ENCODE measurements at places on chromosomes 7 and 10.

GRCh38 chr7:28725911-28726310 lies 232.2 kb downstream of the TRIL start:
- DNase-seq: no peak

GRCh38 chr7:39271402-39271801 lies 293.7 kb downstream of the POU6F2 start:
- no peak for DNase-seq

GRCh38 chr10:42645103-42645502 lies 6.7 kb upstream of the ZNF33B start:
- no peak for DNase-seq

DNA sequence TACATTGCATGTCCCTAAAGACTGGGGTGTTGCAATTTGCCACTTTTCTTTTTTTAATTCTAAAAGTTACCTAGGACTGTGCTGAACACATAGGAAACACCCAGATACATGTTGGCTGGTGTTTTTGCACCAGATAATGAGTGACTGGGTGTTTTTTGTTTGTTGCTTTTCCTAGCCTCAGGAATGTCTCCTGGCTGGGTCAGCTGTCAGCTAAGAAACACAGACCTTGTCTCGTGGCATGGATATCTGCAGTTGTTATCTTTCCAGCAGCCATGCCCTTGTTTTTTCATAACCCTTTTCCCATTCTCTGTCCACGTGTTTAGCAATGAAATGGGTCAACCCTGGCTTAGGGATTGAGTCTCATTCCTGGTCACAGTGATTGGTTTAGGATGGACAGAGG lies 433.9 kb upstream of the ZMIZ1 start:
- DNase-seq: no peak

GRCh38 chr10:359093-359492 lies 223.8 kb downstream of the ZMYND11 start:
- DNase-seq: no peak

- no peak for DNase-seq
These were observed 60.0 kb upstream of the ORC5 start for GRCh38 chr7:104267701-104268368.

GRCh38 chr10:92839191-92840085 lies 8.9 kb upstream of the EXOC6 start:
- DNase-seq: peak; percentile 23

DNA sequence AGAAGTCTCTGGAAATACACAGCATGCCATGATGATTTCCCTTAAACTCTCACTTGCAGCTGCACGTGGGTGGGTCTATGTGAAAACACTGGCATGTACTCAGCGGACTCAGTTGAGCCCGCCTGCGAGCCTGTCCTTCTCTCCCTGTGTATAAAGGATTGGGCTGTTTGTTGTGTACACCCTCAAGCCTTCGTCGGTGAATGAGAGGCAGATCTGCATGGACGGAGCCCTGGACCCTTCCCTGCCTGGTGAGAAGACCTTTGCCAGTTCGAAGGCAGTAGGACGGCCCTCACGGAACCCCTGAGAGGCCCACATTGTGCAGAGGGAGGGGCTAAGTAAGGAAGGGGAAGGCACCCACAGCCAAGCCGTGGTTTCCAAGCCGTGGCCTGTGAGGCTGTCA lies 121.2 kb downstream of the WDFY4 start:
- DNase-seq: no peak

GRCh38 chr7:20089431-20089830 lies 127.8 kb downstream of the MACC1 start:
- DNase-seq: no peak

Data from GM12891 (cell line).